Naive thymus-derived CD4-positive, alpha-beta T cell (primary cell): ENCODE measurements at places on chromosomes 16 and 17. TPM values are rescaled to one million over a fixed set of nuclear protein-coding genes. Genes with fewer than 3 reads are reported as not detected.

DNA sequence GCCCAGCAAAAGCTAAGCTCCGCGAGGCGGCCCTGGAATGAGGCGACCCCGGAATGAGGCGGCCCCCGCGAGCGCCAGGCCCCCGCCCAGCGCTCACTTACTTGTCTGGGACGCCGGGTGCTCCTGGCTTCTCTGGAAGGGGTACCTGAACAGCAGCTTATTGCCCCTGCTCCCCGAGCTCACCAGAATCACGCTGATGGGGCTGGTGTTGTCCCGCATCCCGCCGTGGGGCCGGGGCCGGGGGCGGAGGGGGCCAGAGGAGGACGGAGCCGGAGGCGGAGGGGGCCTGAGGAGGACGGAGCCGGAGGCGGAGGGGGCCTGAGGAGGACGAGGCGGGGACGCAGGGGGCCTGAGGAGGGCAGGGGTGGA is 440 bp downstream of the NPRL3 start:
- DNase-seq = no peak

GRCh38 chr16:86091976-86092375 is 193.0 kb downstream of the IRF8 start:
- no peak for DNase-seq

GRCh38 chr17:77521076-77521475 is 380.3 kb downstream of the SEC14L1 start:
- no peak for DNase-seq

DNA sequence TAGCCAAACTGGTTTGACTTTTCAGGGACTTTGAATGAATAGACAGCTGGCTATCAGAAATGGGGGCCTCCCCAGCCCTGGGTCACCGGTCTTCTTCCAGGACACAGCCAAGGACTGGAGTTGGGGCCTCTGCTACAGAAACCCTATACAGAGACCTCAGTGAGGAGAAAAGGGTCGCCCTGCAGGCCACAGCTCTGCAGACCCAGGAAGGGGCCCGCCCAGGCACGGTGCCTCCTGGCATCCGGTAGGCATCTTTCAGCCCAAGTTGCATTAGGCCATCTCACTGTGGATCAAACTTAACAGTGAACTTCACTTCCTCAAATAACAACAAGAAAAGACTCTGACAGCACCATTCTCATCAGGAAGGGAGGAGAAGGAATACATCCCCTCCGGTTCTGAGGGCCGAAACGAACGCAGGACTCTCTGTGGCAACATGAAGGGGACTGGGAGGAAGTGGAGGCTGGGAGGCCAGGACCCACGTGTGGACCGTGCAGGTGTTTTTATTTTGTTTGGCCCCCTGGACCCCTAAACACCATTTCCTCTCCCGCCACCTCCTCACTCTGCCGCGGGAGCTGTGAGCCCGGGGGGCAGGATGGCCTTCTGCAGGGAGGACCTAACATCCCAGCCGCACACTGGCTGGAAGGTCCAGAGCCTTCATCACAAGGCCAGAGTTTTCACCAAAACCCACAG is 7.2 kb downstream of the SLC38A10 start:
- DNase-seq = no peak

GRCh38 chr17:55383771-55384642 is 37.6 kb downstream of the MMD start:
- no peak for DNase-seq

DNA sequence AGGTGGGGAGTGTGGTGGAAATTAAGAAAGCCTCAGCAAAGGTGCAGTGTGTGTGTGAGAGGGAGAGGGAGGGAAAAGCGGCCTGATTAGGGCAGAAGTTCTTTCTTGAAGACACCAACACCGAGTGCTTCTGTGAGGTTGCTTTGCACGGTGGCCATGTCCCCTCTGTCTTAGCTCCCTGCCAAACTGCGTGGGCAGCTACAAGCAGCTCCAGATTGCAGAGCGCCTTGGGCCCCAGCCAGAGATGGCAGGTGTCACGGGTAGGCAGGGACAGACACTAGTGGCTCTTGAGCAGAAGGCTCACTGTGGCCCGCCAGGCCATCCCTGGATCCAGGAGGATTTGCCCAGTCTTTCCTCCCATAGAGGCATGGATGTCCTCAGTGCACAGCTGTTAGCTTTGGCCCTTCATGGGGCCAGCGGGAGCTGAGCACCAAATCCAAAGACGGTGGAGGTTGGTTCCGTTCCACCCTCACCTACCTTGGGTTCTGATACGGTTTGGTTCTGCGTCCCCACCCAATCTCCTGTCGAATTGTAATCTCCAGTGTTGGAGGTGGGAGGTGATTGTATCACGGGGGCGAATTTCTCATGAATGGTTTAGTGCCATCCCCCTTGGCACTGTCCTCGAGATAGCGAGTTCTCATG is 21.4 kb downstream of the KIAA0513 start:
- DNase-seq = no peak

- no peak for DNase-seq
Observed at GRCh38 chr16:23516366-23517137, 6.3 kb upstream of the GGA2 start.

DNA sequence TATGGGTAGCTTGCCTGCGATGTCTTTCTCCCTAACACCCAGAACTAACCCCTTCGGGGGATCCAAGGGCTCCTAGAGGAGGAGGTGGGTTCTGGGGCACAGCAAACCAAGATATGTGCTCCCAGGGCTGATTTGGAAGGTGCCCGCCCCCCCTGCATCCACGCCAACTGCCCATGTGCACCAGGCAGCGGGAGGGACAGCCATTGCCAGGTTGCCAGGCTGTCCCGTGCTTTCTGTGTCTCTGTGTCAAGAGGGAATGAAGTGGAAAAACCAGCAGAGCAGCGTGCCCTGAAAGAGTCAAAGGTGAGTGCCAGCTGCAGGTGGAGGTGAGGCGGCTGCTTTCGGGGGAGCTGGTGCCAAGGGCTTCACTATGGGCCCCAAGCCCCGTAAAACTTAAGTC is 6.4 kb downstream of the TEKT5 start:
- DNase-seq = no peak

- DNase-seq = no peak
Observed at GRCh38 chr17:39167476-39167875, 1.5 kb upstream of the ARL5C start.

DNA sequence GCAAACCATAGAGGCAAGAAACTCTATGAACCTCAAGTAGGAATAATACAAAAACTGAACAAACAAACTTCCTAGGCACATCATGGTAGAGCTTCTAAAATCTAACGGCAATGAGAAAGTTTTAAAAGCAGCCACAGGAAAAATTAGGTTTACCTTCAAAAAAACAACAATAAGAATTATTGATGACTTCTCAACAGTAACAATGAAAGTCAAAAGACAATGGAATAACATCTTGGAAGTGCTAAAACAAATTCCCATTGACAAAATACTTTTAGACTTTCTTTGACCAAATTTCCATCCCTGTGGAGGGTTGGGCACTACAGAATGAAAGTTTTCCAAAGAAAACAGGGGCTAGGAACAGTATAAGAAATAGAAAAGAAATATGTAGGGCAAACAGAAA is 222.9 kb upstream of the ERCC4 start:
- no peak for DNase-seq

GRCh38 chr17:72219824-72220493 is 99.1 kb downstream of the SOX9 start:
- no peak for DNase-seq

DNA sequence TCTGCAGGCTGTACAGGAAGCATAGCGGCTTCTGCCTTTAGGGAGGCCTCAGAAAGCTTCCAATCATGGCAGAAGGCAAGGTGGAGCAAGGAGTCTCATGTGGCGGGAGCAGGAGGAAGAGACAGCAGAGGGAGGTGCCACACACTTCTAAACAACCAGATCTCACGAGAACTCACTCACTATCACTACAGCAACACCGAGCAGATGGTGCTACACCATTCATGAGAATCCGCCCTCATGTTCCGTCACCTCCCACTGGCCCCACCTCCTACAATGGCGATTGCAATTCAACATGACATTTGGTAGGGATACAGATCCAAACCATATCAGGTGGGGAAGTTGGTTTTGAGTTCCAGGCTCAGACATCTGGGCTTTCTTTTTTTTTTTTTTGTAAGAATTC is 31.9 kb upstream of the NUDT7 start:
- DNase-seq = no peak

DNA sequence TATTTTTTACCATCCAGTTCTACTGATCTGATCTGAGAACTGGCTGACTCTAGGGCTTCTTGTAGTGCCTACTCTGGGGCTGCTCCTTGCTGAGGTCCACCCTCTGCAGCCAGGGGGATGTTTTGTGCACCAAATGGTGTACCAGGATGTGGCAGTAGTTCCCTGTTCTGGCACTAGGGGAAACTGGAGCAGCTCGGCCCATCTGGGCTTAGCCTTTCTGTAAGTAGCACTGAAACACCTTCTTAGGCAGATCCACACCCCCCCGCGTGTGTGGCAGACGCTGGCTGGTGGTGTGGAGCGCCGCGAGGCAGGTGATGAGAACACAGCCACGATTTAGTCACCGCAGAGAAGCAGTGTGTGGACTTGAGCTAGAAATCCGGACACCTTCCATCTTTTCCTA is 17.0 kb downstream of the DUSP14 start:
- DNase-seq = no peak

The PTX4 gene
- total RNA-seq = not detected in 2 replicates

The C16orf46 gene
- 2.1 TPM for total RNA-seq

The MARVELD3 gene
- total RNA-seq = not detected

The MEFV gene
- total RNA-seq = not detected in 2 replicates

The ARL6IP1 gene
- total RNA-seq = 94.4 TPM

The SOST gene
- not detected for total RNA-seq
